Astrocyte (in vitro differentiated cells and primary cell): ENCODE measurements at places on chromosomes 11 and 22.

DNA sequence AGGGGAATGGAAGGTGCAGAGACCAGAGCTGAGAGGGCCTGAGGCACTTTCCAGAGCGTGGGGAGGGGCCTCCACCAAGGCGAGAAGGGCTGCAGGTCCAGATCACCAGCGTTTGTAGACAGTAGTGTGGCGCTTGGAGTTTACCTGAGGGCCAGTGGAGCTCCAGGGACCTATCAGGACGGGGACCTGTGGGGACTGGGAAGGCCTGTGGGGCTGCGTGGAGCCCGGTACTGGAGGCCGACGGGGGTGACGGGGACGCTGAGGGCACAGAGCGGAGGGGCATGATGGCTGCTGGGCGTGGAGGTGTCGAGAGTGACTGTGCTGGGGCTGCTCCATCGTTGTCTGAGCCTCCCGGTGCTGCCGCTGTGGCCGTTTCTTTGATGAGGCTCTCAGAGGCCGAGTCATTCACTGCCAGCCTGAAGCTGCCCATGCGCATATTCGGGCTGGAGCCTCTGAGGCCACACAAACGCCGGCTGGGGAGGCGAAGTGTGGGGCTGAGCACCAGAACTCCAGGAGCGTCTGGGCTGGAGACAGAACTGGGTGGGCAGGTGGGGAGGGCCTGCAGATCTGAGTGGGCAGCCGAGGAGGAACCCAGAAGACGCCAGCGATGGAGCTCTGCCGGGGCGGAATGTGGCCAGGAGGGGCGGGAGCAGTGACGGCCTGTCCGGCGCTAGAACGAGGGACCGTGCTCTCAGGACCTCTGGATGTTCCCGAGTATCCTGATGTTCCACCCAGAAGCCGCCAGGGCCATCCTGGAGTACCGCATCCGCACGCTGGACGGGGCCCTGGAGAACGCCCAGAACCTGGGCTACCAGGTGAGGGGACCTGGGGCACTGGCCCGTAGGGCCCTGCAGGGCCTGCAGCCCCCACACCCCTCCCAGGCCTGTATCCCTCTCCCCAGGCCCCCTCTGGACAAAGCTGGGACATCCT lies 2.6 kb downstream of the PGGHG start:
- no peak overlapping the region for H3K4me3 ChIP-seq
- peaks cover 6% of the 10 kb centered on the region for H3K4me1 ChIP-seq
- peaks cover 9% of the 10 kb centered on the region for H3K27me3 ChIP-seq

GRCh38 chr11:93747122-93747521 lies 5.7 kb downstream of the C11orf54 start:
- no peaks in the 10 kb centered on the region for H3K36me3 ChIP-seq
- DNase-seq = no peak
- H3K27me3 ChIP-seq = no peaks in the 10 kb centered on the region
- H3K4me3 ChIP-seq = no peak overlapping the region
- no peak overlapping the region for H3K27ac ChIP-seq
- H3K4me1 ChIP-seq = no peaks in the 10 kb centered on the region

- no peak for DNase-seq
- no peak overlapping the region for H3K27ac ChIP-seq
- no peak overlapping the region for H3K4me3 ChIP-seq
- no peaks in the 10 kb centered on the region for H3K36me3 ChIP-seq
Measured at GRCh38 chr11:20000351-20001134, 159.7 kb downstream of the DBX1 start.

DNA sequence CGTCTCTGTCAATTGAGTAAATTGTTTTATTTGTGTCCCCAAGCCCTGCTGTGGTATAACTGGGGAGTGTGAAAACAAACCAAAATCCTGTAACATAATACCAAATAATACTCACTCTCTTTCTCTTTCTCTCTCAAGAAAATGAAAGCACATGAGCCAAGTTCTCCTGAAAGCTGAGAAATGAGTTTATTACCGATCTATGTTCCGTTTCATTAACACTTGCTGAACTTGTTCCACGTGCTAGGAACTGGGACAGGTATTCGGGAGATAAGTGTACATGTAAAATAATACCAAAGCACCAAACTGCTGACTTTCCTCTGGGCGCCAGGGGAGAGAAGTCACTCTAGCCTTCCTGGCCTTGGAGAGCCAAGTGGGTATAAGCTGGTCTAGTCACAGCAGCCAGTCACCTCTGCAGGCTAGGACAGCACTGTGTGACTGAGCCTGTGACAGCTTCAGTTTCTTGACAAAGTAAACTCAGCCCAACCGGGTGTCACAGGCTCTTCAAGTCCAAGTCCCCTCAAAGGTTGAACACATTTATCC lies 23.1 kb downstream of the CD6 start:
- peaks cover 15% of the 10 kb centered on the region for H3K27me3 ChIP-seq
- H3K27ac ChIP-seq = no peak overlapping the region
- peaks cover 3% of the 10 kb centered on the region for H3K4me1 ChIP-seq
- no peak for DNase-seq

DNA sequence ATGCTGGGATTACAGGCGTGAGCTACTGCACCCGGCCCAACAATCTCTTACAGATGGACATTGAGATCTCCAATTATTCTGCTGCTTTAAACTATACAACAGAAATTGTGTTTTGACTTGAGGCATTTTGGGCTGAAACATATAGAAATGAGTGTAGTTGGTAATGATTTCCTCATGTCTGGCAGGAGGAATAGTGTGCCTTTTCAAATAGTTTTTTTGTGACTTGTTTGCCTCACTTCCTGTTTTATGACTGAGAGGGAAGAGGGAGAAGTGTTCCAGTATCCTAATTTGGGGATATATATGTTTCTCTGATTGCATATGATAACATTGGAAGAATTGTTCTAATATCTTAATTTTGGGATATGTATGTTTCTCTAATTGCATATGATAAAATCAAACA lies 40.2 kb downstream of the EP300 start:
- DNase-seq = no peak
- no peaks in the 10 kb centered on the region for H3K4me1 ChIP-seq
- no peak overlapping the region for H3K27ac ChIP-seq
- no peak overlapping the region for H3K4me3 ChIP-seq
- no peaks in the 10 kb centered on the region for H3K27me3 ChIP-seq

GRCh38 chr11:87366763-87367405 lies 329.1 kb downstream of the TMEM135 start:
- no peak overlapping the region for H3K27ac ChIP-seq
- H3K36me3 ChIP-seq = no peaks in the 10 kb centered on the region
- DNase-seq = peak; percentile 13
- H3K4me1 ChIP-seq = no peaks in the 10 kb centered on the region

- H3K4me1 ChIP-seq = peaks cover 19% of the 10 kb centered on the region
- no peak overlapping the region for H3K27ac ChIP-seq
- no peak for DNase-seq
Measured at GRCh38 chr11:2535673-2536439, 91.0 kb downstream of the KCNQ1 start.

- DNase-seq = no peak
- no peak overlapping the region for H3K27ac ChIP-seq
- H3K36me3 ChIP-seq = no peaks in the 10 kb centered on the region
- no peak overlapping the region for H3K4me3 ChIP-seq
- peaks cover 3% of the 10 kb centered on the region for H3K27me3 ChIP-seq
Measured at GRCh38 chr11:62048100-62048499, 75.7 kb upstream of the INCENP start.

GRCh38 chr11:34859496-34859895 lies 56.7 kb downstream of the APIP start:
- no peak overlapping the region for H3K4me3 ChIP-seq
- H3K36me3 ChIP-seq = no peaks in the 10 kb centered on the region
- no peak overlapping the region for H3K27ac ChIP-seq
- H3K4me1 ChIP-seq = no peaks in the 10 kb centered on the region

DNA sequence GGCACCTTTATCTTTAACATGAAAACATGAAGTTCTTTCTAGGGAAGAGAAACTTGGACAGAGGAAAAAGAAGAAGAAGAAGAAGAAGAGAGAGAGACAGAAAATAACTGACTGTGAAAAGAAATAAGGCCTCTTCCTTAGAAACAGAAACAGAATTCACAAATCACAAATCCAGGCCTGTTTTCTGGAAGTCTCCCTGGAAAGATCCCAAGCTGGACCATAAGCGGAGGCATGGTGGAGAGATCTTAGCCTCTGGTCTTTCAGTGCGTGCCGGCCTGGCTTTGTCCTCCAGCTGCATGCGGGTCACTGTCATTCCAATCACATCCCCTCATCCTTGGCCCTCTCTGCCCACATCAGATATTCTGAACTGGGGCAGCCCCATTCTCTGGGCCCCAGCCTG lies 6.9 kb downstream of the FXYD6 start:
- DNase-seq = no peak
- no peak overlapping the region for H3K27ac ChIP-seq
- H3K27me3 ChIP-seq = peaks cover 18% of the 10 kb centered on the region
- no peak overlapping the region for H3K4me3 ChIP-seq
- H3K4me1 ChIP-seq = no peaks in the 10 kb centered on the region

- H3K4me1 ChIP-seq = no peaks in the 10 kb centered on the region
- DNase-seq = no peak
- no peak overlapping the region for H3K27ac ChIP-seq
- H3K4me3 ChIP-seq = no peak overlapping the region
- no peaks in the 10 kb centered on the region for H3K27me3 ChIP-seq
Measured at GRCh38 chr11:102662607-102663006, 37.5 kb upstream of the MMP20 start.

DNA sequence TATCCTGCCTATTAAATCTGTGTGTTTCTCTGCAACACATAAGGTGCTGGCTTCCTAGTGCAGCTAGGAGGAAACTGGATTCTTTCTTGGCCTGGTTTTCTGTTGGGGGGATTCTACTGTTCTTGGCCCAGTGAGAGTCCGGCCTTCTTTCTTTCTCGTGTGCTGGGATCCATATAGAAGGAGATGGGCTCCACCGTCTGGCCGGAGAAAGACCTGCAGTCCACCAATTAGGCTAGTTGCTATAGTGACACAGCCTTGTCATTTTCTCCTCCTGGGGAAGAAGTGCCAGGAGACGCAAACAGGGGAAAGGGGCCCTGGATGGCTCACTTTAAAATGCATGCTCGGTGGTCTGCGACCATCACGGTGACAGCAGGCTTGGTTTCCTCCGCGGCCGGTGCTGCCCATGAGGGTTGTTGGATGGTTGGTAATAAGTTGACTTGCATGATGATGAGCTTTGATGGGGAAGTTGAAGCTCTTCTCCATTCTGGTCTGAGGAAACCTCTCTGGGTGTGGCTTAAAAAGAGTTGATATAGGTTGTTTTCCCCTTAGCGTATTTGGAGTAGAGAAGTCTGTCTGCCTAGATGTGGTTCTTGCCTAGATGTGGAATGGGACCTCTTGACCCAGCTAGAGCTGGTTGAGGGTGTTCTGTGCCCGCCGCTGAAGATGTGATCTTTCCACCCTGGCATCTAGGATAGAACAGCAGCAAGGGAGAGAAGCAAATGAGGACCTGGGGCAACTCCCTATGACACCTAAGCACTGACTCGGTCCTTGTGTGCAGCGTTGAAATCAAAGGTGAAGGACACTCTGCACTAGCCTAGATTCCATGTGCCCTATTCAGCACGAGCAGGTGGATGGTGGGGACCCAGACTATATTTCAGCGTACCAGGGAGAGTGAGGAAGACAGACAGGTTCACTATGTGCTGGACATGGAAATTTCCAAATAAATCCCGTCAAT lies 1335.0 kb downstream of the BRD1 start:
- no peaks in the 10 kb centered on the region for H3K36me3 ChIP-seq
- no peak overlapping the region for H3K27ac ChIP-seq

DNA sequence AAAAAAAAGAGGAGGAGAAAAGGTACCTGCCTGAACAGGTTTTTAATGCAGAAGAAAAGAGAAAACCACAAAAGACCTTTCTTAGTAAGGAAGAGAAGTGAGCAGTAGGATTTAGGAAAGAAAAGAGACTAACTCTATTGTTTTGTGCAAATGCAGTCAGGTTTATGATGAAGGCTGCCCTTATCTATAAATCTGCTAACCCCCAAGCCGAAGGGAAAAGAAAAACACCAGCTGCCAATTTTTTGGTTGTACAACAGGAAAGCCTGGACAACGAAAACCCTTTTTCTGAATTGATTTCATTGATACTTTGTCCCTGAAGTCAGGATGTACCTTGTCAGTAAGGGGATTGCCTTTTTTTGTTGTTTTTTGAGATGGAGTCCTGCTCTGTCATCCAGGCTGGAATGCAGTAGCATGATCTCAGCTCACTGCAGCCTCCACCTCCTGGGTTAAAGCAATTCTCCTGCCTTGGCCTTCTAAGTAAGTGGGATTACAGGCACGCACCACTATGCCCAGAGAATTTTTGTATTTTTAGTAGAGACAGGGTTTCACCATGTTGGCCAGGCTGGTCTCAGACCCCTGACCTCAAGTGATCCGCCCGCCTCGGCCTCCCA lies 21.2 kb downstream of the POLD4 start:
- no peaks in the 10 kb centered on the region for H3K27me3 ChIP-seq
- H3K36me3 ChIP-seq = no peaks in the 10 kb centered on the region
- no peak overlapping the region for H3K4me3 ChIP-seq

DNA sequence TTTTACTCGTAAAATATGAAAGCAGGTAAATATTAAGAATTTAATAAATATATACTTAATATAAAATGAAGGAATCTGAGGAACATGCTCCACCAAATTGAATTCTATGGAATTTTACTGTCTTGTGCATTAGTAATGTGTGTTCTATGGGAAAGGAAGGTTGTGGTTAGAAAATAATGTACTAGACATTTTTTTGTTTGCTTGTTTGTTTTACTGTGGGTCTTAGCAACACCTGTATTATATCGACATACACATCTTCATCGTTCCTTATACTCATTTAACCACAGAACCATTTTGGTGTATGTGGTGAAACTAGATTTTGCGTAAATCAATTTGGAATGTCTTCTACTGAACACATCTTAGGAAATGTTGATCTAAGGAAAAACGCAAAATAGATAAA lies 114.1 kb upstream of the MTMR2 start:
- no peak overlapping the region for H3K27ac ChIP-seq
- no peaks in the 10 kb centered on the region for H3K36me3 ChIP-seq
- peaks cover 5% of the 10 kb centered on the region for H3K4me1 ChIP-seq
- H3K4me3 ChIP-seq = no peak overlapping the region
- DNase-seq = no peak
- H3K27me3 ChIP-seq = no peaks in the 10 kb centered on the region

DNA sequence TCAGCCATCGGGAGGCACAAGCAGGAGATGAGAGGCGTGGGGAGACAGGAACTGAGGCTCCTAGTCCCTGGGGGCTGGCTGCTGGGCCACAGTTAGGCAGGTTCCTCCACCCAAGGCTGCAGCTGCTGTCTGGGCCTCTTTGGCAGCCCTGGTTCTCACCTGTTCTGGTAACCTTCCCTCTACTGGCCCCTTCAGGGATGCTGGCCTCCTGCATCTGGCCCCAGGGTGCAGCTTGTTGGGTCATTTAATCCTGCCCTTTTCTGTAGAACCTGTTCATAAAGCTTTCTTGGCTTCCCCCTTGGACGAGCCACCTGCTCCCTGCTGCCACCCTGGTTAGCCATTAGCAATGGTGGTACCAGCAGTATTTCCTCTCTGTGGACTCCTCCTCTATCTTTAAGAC lies 5.5 kb downstream of the USH1C start:
- peaks cover 5% of the 10 kb centered on the region for H3K27me3 ChIP-seq
- no peaks in the 10 kb centered on the region for H3K36me3 ChIP-seq
- no peaks in the 10 kb centered on the region for H3K4me1 ChIP-seq
- no peak overlapping the region for H3K4me3 ChIP-seq
- no peak for DNase-seq
- no peak overlapping the region for H3K27ac ChIP-seq

DNA sequence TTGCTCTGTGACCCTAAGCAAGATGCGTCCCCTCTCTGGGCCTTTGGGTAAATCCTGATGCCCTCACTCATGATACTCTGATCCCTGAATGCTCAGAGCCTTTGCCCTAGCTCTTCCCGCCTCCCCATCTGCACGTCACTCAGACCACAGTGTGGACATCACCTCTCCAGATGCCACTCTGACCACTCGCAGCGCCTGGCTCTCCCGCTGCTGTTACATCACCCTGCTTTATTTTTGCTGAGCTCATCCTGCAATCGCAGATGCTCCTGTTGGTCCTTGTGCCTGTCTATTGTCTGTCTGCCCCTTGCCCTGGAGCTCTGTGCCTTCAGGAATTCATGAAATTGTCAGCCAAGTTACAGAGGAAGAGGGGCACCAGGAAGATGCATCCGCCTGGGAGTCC lies 5.5 kb downstream of the OSM start:
- H3K4me1 ChIP-seq = peaks cover 28% of the 10 kb centered on the region
- H3K27ac ChIP-seq = no peak overlapping the region
- no peak overlapping the region for H3K4me3 ChIP-seq
